Epithelial cell of esophagus (primary cell): ENCODE measurements at places on chromosomes 3 and 15.
A peak's percentile ranks its signal among the peaks of the same experiment; 100 is the strongest.

DNA sequence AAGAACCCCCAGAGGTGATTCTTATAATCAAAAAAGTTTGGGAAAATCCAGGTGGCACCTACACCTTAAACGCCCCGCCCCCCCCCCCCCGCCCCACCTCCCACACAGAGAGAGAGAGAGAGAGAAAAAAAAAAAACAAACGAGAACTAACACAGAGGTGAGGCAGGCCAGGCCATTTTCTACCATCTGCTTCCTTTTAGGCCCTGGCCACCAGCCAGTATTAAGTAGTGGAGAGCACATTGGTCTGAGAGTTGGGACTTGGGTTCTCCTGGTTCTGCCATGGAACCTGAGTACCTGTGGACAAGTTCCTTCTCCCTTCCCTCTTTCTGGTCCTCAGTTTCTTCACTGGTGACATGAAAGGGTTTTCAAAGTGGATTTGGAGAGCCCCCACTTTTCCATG lies 60.6 kb downstream of the SLC6A11 start:
- DNase-seq = no peak

GRCh38 chr3:194937882-194938321 lies 252.2 kb downstream of the FAM43A start:
- DNase-seq = no peak

DNA sequence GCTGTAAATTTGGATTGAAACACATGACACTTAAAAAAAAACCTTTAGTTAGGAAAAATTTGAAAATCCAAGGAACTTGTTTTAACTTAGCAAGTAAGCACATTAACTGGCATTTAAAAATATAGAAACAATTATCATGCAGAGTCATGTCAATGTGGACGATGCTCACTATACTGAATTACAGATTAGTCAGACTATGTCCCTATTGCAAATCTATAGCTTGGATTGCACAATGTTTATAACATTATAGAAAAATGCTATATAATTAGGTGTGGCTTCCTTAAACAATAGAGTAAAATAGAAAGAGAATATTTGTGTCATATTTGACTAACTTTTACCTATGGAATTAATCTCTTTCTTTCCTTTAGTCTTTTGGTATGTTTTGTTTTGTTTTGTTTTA lies 48.4 kb upstream of the TUSC7 start:
- peak; percentile 16 for DNase-seq

DNA sequence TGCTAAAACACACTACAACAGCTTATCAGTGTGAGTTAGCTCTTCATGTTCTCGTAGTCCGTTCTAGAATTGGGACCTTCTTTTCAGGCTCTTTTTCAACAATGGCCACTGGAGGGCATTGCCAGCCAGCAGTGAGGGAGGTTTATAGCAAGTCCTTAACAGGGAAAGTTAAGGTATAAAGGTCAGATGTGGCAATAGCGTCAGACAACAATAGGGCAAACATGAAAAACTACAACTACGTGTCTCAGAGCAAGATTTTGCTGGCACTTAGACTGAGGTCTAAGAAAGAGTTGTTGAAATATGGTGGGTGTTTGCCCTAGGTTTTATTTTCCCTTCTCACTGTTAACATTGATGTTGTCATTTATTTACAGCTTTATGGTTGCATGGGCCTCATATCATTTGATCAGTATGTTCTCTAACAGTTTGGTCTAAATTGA lies 161.4 kb downstream of the GMNC start:
- peak; percentile 81 for DNase-seq

DNA sequence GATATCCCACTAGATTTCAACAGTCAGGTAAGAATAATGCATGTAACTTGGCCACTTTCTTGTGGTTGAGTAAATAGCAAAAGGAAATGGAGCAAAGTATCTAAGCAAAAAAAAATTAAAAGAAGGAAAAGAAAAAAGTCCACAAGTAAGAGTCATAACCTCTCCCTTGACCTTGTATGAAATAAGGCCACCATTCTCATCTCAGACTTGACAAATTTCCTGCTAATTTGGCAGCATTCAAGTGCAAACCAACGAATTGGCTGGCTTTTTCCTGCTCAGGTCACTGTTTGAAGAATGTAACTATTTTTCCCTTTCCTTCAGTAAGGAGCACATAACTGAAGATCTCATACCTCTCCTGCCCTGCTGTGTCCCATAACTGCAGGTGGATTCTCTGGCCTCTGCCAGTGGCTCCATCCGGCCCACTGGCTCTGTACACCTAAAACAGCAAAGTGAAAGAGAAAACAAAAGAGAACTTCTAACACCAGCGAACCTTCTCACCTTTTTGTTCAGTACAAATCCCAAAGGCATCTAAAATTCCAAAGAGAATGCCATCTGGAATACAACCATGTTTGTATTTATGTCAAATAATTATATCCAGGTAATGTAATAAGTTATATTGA lies 33.4 kb upstream of the RSL24D1 start:
- DNase-seq = no peak

DNA sequence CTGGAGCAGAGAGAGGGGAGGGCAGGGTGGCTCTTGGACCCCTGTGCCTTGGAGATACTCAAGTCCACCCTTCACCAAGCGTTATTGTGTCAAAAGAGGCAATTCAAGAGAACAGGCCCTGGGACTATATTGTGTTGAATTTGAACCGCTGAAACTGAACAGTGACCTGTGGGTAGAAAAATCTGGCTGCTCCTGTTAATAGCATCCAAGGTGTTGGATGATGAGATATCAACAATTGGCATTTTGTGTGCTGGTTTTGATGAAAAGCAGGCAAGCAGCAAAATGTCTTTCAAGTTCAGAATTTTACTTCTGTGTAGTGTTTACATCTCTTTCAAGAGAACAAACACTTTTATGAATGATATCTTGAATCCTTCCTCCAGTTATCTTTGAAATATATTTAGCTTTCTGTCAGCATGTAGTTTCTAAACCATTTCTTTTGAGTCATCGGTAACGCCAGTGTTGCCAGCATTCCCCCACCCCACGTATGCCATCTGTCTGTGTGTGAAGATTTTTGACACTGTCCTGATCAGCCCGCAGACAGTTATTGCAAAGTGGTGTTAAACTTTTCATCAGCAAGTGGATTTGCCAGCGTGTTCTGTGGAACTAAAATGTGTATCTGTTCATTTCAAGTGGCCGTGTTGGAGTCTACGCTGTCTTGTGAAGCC lies 34.8 kb downstream of the PDHB start:
- no peak for DNase-seq

- peak; percentile 25 for DNase-seq
Measured at GRCh38 chr15:80570553-80570952, 124.6 kb upstream of the ABHD17C start.

GRCh38 chr3:173761161-173761560 lies 363.6 kb downstream of the NLGN1 start:
- no peak for DNase-seq

DNA sequence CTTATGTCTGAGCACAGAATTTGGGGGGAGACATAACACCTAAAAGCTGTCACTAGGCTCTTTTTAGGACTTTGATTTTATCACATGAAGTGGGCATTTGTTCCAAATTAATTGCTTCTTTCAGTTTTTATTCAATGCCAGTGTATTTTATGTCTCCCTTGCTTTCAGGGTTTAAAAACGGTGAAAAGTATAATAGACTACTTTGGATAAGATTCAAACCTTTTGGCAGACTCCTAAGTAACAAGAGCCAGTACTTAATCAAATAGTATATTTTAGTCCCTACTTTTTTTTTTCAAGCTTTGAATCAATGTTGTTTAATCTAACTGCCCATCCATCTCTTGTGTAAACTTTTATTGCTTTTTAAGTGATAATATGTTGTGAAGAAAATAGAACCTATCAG lies 847.2 kb upstream of the DPPA4 start:
- DNase-seq = no peak

GRCh38 chr3:99342383-99342782 lies 296.0 kb upstream of the COL8A1 start:
- no peak for DNase-seq

DNA sequence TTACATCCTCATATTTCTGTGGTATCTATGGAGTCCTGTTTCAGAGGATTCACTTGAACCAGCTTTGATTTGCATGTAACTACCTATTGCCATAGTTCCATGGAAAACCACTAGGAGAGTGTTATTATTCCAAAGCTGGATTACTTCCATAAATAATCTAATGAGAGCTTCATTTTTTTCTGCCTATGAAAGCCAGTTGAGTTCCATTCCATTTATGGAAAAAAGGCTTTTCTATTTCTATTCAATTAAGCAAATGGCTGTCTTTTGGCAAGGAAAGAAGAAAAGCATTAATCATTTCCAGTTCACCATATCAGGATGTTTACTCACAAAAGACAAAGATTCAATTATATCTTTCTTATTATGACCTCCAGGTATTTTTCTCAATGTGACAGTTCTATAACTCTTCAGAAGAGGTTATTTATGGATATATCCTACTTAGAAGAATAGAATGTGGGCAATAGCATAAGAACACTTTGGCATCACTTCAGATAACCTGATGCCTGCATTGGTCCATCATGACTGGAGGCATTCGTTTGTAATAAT lies 259.9 kb upstream of the ZPLD1 start:
- DNase-seq = no peak

DNA sequence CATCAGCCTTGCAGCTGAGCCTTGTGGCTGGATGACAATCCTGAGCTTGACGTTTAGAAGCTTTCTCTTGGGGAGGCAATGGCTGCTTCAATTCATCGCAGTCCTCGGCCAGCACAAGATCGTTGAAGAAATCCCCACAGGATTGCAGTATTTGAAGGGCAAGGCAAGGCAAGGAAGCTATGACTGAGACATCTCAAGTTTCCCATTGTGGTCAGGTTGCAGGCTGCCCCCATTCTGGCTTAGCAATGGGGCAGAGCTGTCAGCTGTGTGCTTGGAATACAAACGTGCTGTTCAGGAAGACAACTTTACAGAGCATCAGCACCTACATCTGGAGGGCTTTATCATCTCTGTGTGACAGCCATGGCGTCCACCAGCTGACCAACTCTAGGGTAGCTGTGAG lies 275.9 kb upstream of the TBL1XR1 start:
- no peak for DNase-seq

DNA sequence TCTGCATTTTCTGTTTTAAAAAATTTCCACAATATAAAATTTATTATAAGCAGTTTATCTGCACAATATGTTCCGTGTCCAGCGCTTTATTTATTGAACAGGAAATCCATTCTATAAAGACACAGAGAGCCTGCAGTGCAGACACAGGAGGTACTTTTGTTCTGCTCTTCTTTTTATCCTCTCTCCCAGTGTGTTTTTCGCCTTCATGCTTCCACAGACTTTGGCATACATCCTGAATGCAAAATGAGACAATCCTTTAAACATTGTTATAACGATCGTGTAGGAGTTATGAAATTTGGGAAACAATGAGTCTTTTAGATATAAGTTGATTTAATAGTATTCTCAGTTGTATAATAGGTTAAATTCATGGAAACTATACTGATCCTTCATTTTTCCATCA lies 749.2 kb downstream of the NAALADL2 start:
- DNase-seq = no peak

DNA sequence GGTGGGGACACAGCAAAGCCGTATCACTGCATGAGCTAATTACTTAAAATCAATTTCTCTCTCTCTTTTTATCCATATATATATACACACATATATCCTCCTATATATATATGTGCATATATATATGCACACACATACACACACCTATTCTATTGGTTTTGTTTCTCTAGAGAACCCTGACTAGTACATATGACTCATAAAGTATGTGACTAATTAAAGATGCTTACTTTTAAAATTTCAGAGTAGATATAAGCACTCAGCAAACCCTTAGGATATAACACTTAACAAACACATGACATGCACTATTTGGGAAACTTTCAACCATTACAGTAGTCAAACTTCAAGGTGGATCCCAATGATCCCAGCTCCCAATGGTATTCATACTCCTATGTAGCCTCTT lies 732.6 kb downstream of the ROBO2 start:
- DNase-seq = peak; percentile 33

- DNase-seq = no peak
Measured at GRCh38 chr3:29374226-29374625, 93.4 kb downstream of the RBMS3 start.

DNA sequence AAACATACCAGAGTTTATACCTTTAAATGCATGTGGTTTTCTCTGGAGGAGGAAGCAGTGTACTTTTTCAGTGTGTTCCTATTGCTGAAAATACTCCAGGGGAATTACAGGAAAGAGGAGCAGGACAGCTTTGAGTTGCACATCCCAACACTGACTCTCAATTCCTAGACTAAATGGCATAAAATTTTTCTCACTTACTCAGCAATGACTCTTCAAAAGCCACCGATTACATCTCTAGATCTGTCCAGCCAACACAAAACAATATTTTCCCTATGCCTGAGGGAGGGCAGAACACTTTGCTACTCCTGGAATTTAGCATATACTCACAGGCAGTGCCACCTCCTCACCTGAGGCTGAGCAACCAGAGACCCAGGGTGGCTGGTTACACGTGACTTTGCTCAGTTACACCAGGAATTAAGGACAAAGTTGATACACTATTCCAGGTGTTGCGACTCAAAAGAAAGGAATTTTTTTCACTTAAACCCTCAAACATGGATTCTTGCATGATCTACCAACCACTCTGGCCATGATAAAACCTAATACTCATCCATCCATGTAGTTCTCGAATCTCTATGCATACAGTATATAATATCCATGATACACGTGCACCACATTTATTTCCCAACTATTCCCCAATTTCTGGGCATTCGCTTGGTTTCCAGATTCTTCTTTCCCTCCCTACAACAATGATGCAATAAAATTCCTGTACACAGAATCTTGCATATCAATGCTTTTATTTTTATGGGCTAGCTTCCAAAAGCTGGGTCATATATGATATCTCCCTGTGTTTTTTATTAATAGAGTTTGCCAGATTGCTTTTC lies 194.6 kb downstream of the THRB start:
- DNase-seq = peak; percentile 79

DNA sequence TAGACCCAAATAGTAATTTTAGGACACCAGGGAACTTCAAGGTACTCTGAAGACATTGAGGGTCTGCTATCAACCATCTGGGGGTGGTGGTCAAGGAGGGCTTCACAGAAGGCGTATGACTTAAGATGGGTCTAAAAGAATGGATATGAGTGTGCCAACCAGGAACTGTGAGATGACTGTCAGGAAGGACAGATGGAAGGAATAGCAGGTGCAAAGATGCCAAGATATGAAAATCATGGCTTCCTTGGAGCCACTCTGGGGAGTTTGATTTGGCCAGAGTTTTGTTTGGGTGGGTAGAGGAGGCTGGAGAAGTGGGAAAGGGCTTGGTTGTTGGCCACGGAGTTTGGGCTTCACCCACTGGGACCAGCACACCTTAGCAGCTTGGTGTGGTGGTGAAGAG lies 21.2 kb downstream of the CDCP1 start:
- DNase-seq = no peak

- peak; percentile 33 for DNase-seq
Measured at GRCh38 chr15:58154769-58155168, 16.6 kb downstream of the AQP9 start.

DNA sequence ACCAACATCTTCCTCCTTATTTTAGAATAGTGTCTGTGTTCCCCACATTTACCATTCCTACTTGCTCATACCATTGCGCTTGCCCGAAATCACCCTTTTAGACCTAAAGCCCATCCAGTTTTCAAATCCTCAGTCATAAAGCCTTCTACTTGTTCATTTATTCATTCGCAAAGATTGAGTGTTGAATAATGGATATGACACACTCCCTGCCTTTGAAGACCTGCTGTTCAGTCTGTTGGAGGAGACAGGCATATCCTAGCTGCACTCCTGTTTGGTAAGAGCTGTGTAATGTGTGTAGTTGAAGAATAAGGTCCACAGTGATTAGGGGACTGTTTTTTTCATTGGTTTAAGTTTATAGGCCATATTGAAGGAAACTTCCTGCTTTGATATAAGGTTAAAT lies 1.7 kb downstream of the CNOT10 start:
- DNase-seq = peak; percentile 31

GRCh38 chr15:67741308-67741707 lies 84.0 kb upstream of the SKOR1 start:
- peak; percentile 40 for DNase-seq
